ENCODE measurements at places on chromosomes 5 and 9.

DNA sequence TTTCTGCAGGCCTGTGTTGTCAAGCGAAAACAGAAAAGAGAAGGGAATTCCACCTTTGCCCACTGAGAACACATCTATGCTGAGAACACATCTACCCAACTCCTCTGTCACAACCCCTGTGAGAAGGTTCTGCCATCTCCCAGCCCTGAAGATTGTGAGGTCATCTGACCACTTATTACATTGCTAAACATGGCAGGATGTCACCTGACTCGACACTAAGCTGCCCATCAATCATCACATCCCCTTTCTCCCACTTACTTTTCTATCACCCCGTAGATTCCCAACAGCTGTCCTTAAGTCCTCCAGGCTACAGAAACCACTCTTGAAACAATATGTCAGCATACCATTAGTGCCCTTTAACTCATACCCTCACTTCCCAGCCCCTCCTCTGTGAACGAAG is 64.2 kb upstream of the PRSS3 start:
- DNase-seq: no peak

- peak; percentile 73 for DNase-seq
Measured at GRCh38 chr5:67182301-67182790, 14.3 kb downstream of the CD180 start.

- no peak for DNase-seq
Measured at GRCh38 chr5:174311531-174312269, 266.2 kb downstream of the NSG2 start.

- no peak for DNase-seq
Measured at GRCh38 chr9:97868859-97869258, 15.8 kb downstream of the FOXE1 start.

DNA sequence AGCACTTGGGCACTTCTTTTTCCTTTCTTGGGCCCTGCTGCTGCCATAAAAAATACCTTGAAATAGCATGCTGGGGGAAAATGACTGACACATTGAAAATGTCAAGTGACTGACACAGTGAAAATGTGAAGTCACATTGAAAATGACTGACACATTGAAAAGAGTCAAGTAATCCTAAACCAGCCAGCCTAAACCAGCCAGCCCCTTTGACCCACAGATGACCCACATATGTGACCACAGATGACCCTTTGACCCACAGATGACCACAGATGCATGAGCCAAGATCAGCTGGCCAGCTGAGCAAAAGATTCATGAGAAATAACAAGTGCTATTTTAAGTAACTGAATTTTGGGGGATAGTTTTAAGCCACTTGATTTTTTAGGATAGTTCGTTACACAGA is 97.8 kb upstream of the SLC28A3 start:
- no peak for DNase-seq

GRCh38 chr9:130110166-130110565 is 56.5 kb downstream of the GPR107 start:
- DNase-seq: no peak

- peak; percentile 68 for DNase-seq
Measured at GRCh38 chr9:108565651-108566378, 290.0 kb downstream of the ACTL7B start.

GRCh38 chr5:155983954-155984353 is 343.0 kb upstream of the SGCD start:
- no peak for DNase-seq

DNA sequence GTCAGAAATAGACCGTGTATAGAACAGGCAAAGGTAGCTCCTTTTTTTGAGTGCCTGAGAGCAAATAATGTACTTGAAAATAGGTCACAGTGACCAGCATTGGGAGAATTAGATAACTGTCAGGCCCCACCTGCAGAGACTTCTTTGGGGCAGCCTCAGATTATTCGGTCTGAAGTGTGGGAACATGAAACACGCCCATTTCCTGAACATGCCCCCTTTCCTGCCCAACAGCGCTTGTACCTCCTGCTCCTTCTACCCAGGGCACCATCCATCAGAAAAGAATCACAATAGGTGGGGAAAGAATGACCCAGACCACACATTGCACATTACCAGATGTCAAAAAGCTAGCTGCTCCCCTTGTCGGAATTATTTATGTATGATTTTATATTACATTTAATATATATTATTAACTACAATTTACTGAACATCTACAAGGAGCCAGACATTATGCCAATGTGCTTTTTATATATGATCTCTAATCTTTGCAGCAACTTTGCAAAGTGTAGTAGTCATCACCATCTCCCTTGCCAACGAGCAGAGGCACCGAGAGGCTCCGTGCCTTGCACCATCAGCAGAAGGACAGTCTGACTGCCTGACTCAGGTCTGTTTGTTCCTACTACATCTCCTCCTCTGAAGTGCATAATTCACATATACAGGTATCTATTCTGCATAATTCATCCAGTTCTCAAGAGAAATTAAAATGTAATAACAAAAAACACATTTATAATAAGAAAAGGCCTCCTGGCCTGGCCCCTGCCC is 39.5 kb downstream of the PTPN3 start:
- no peak for DNase-seq

- DNase-seq: no peak
Measured at GRCh38 chr5:61575103-61575502, 243.0 kb downstream of the ZSWIM6 start.

- DNase-seq: no peak
Measured at GRCh38 chr5:14246350-14247053, 103.4 kb downstream of the TRIO start.

- DNase-seq: peak; percentile 89
Measured at GRCh38 chr5:179806250-179807048, at the start of gene MGAT4B. TSS of gene MGAT4B (minus strand) at chr5:179806866. CDS start at chr5:179806583, 283 bp downstream.

- DNase-seq: no peak
Measured at GRCh38 chr5:119655061-119655460, 25.7 kb downstream of the FAM170A start.

- DNase-seq: no peak
Measured at GRCh38 chr5:163345216-163345615, 92.2 kb upstream of the CCNG1 start.

- DNase-seq: no peak
Measured at GRCh38 chr9:137456864-137457405, 2.2 kb downstream of the NSMF start.

- no peak for DNase-seq
Measured at GRCh38 chr5:115377468-115378217, 81.2 kb upstream of the CCDC112 start.

- DNase-seq: no peak
Measured at GRCh38 chr9:94699715-94700373, 26.7 kb upstream of the AOPEP start.

DNA sequence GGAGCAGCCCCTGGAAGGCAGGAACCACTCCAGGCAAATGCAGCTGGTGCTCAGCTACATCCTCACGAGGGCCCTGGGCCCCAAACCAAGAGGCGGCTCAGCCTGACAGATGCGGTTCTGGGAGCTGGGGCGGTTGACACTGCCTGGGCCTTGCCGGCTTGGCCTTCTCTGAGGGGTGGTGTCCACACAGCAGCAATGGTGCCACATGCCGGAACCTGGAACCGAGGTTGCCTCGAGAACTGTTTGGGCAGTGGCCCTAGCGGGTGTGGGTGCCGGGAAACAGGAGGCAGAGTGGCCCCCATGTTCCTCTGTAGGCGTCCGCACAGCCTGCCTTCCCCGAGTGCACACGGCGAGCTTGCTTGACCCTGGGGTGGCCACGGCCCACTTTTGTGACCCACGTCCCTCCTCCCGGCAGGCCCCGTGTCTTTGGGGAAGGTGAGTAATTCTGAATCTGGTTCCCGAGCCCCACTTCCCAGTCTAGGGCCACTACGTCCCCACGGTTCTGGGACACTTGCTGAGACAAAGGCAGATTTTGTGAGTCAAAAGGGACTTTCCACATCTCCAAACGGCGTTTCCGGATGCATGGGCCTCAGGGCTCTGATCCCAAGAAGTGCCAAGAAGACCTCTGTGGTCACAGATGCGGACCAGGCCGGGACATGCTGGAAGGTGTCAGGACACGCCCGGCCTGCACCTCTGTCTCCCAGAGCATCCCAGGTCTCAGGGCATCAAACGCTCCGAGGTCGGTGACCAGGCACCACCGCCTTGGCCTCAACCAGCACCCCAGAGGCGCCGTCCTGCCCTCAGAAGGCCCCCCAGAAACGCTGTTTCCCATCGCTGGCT is 27.7 kb upstream of the SLC12A7 start:
- no peak for DNase-seq

GRCh38 chr9:79660615-79661014 is 88.8 kb downstream of the TLE4 start:
- no peak for DNase-seq

- DNase-seq: no peak
Measured at GRCh38 chr9:107807183-107807582, 317.6 kb upstream of the KLF4 start.
